ENCODE measurements at places on chromosomes 6 and 20. TPM values are rescaled to one million over a fixed set of nuclear protein-coding genes. Genes with fewer than 3 reads are reported as not detected.
A peak's percentile ranks its signal among the peaks of the same experiment; 100 is the strongest.

LY6G6D gene
- total RNA-seq, result not detected

LPA gene
- not detected for total RNA-seq

GRCh38 chr6:36597775-36598174, 3.6 kb downstream of the SRSF3 start:
- no peak for DNase-seq

GRCh38 chr6:148501178-148501590, 158.5 kb downstream of the SASH1 start:
- DNase-seq, result peak; percentile 94

TMEM14C gene
- total RNA-seq, result 137 TPM

- DNase-seq, result no peak
Observed at GRCh38 chr6:1262704-1263038, 49.2 kb upstream of the FOXQ1 start.

- DNase-seq, result no peak
Observed at GRCh38 chr6:108176281-108177089, 10.7 kb downstream of the NR2E1 start.

GRCh38 chr6:22444330-22444729, 125.0 kb upstream of the HDGFL1 start:
- DNase-seq, result peak; percentile 10

GRCh38 chr20:57500962-57501361, 24.0 kb downstream of the CTCFL start:
- DNase-seq, result no peak

DNA sequence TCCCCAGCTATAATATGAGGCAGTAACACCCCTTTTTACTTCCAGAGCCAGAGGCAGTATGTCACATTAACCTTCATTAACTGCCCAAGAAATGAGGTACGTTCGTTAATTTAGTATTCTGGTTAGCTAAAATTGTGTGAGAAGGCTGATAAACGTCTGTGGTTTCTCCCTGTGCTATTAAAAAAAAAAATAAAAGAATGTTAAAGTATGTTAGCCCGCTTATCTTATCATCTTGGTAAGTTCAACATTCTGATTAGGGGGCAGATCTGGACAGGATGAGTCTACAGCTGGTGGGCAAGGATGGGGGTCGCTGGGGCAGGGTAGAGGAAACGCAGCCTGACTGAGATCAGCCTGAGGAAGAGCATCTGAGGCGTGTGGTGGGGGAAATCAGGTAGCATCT, 154.0 kb downstream of the PRL start:
- no peak for DNase-seq

Data from HT1080 (cell line).